ENCODE measurements at places on chromosomes 11 and 22. TPM values are rescaled to one million over a fixed set of nuclear protein-coding genes. Genes with fewer than 3 reads are reported as not detected.

GRCh38 chr11:67499808-67500483 lies 5.2 kb downstream of the PITPNM1 start:
- no peak for DNase-seq

DNA sequence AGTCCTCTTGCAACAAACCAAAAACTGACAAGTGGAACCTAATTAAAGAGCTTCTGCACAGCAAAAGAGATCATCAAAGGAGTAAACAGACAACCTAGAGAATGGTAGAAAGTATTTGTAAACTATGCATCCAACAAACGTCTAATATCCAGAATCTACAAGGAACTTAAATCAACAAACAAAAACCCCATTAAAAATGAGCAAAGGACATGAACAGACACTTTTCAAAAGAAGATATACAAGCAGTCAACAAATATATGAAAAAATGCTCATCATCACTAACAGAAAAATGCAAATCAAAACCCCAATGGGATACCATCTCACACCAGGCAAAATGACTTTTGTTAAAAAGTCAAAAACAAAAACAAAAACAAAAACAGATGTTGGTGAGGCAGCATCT lies 33.7 kb downstream of the ZNF214 start:
- DNase-seq, result no peak

DNA sequence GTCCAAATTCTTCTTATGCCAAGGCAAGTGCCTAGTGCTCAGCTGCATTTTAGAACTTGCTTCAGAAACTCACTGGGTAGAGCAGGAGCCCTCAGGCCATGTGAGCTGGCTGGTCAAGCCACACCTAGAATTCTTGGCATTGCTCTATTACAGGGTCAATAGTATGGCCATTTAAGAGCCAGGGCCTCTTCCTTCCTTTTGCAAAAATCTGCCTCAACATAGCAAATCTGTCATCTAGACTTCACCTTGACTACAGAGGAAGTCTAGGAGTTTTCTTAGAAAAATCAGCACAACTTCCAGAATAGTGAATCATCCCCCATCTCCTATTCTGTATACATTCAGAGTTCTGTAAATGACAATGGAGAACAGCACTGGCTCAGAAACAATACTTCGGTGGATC lies 112.0 kb upstream of the TTC12 start:
- no peak for DNase-seq

GRCh38 chr11:35214226-35214770 lies 75.3 kb downstream of the CD44 start:
- DNase-seq, result no peak

DNA sequence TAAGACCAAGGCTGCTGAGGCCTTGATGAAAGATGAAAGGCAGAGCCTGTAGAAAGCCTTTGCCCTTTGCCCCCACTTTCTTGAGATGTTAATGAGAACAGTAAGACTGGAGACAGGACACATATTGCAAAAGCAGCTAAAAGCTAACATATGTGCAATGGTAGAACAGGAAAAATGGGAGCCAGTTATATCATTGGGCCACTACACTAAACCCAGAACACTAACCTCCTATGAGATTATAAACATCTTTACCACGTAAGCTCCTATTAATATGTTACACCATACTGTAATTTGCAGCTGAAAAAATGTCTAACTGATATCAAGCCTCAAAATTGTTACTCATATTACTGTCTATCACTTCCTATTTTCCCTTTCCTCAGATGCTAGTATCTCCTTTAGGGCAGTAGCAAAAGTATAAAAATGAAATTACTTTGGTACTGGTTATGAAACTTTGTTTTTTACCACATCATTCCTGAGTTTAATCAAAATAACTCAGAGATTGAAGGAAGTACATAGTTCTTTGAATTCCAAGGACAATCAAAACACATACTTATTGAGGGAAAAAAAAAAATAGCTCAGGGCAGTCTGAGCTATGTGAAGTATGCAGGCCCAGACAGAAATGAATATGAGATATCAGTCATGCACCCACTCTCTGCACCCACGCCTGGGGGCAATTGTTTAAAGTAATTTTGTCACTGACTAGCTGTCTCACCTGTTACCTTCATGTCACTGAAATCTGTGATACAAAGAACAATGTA lies 9.1 kb downstream of the HPS5 start:
- no peak for DNase-seq

- DNase-seq, result peak; percentile 58
These were observed 472 bp downstream of the APOA5 start for GRCh38 chr11:116791002-116791812.

- DNase-seq, result peak; percentile 90
These were observed 79.1 kb downstream of the LRRC32 start for GRCh38 chr11:76591416-76591815.

- peak; percentile 36 for DNase-seq
These were observed 12.0 kb downstream of the CSTPP1 start for GRCh38 chr11:46948378-46949131.

DNA sequence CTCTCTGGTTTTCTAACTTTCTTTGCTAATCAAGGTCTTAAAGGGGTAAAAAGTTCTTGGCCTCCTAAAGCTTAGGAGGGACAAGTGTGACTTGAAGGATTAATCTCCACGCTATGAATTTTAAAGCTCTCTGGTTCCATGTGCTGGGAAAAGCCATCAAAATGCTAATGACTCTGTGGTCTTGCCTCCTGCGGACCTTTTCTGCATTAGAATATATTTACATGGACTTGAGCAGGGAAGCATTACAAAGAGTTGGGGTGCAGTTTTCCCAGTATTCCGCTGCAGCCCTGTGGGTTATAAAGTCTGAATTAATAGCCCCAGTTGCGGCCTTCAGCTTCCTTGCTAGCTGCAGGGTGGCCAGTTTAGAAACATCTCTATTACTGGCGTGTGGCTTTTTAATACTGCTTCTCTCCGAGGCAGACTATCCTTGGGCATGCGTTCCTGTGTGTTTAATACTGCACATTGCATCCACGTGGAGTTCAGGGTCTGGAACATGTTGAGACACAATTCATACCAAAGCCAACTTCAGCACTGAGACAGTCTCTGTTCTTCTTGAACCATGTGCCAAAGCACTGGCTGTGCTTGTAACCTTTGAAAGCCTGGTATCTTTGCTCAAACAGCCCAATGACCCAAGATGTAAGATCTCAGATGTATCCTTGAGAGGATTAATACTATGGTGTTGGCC lies 27.3 kb downstream of the TSPAN18 start:
- no peak for DNase-seq

DNA sequence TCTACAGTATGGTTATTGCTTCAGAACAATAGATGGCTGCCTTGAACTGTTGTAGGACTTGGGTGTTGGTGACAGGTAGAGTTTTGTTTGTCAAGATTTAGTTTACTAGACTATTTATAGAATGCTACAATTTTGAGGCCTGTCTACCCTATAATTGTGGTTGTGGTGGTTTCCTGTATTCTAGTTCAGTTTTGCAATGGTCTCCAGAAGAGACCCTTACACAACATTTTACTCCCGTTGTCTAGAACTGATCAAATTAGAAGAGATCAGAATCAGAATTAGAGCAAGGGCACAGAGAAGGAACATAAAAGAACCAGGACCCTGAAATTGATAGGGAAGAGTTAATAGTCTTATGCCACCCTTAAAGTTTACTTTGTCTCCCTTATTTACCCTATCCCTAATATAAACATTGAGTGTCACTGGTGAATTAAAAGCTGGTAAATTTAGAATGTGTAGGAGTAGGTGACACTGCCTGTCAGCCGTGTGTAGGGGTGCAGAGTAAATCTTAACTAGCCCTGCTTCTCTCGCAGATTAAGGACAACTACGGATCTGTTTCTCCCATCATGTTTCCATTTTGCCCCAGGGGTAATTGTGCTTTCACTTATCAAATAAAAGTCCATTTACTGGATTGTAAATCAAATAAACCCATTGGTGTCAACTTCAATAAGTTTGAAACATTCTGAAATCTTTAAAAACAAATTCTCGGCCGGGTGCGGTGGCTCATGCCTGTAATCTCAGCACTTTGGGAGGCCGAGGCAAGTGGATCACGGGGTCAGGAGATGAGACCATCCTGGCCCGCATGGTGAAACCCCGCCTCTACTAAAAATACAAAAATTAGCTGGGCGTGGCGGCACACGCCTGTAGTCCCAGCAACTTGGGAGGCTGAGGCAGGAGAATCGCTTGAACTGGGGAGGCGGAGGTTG lies 10.9 kb upstream of the PHLDB1 start:
- no peak for DNase-seq

- DNase-seq, result no peak
These were observed 18.6 kb downstream of the PICALM start for GRCh38 chr11:86050196-86050709.

Gene FLRT1
- not detected for total RNA-seq

Gene VPREB1
- not detected for total RNA-seq

Gene PANX3
- not detected for total RNA-seq

DNA sequence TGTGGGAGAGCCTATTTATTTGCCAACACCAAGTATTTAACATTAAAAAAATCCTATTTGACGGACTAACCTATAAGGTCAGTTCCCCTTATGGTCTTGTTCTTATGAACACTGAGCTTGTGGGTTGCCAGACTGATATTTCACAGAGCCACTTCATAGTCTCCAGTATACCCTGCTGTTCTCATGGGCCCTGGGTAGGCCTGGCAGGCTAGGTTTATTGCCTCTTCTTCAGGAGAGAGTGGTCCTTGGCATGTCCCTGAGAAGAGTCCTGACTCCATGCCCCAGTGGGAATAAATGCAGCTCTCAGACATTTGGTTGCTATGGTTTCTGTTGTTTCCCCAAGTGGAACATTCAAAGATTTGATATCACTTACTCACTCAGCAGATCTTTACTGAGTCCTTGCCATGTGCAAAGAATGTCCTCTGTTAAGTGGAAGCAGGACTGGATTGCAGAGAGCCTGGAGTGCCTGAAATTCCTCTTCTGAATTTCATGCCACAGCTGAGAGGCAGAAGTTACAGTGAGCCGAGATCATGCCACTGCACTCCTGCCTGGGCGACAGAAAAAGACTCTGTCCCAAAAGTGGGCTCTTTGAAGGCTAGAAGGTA lies 15.7 kb downstream of the SLC5A1 start:
- DNase-seq, result no peak

Gene WNT11
- total RNA-seq, result 7.9 TPM

DNA sequence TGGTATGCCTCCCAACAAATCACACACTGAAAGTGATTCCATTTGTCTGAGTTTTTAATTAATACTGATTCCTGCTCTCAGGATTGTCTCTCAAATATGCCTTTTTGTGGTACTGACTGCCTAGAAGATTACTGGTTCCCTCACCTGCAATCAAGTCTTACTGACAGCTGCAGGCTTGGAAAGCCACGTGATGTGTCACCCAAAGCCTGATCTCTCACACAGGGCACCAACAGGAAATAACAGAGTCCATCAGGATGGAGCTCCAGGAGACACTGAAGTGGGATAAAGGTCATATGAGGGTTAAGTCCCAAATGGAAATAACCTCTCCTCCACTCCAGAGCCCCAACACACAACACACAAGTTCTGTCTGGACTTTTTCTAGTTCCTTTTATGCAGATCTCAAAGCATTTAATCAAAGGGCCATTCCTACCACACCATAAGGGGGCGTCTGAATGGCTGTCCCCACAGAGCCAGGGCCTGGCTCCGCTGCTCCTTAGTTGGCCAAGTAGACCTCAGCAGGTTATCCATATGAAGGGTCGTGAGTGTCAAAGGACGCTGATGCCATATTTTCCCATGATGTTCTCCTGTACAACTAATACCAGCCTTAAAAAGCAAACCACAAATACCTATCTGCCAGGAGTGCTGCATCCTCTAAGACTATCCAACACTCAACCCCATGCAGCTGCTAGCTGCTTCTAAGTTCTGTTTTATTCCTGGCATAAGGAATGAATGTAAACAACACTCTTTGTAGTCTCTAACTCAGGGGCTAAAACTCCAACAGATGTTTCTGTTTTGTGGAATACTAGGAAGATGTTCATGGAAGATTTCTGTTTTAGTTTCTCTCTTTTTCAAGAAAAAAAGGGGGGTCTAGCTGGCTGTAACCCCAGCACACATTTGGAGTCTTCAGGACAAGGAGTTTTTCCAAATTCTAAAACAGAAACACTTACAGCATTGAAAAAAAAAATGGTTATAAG lies 13.0 kb downstream of the SCUBE2 start:
- DNase-seq, result no peak

Gene INS
- not detected for total RNA-seq

- no peak for DNase-seq
These were observed 91.0 kb downstream of the RRM1 start for GRCh38 chr11:4185561-4185960.

GRCh38 chr22:43689356-43689755 lies 122.7 kb downstream of the EFCAB6 start:
- DNase-seq, result no peak

- no peak for DNase-seq
These were observed 35.7 kb upstream of the KLHL35 start for GRCh38 chr11:75468534-75469340.

DNA sequence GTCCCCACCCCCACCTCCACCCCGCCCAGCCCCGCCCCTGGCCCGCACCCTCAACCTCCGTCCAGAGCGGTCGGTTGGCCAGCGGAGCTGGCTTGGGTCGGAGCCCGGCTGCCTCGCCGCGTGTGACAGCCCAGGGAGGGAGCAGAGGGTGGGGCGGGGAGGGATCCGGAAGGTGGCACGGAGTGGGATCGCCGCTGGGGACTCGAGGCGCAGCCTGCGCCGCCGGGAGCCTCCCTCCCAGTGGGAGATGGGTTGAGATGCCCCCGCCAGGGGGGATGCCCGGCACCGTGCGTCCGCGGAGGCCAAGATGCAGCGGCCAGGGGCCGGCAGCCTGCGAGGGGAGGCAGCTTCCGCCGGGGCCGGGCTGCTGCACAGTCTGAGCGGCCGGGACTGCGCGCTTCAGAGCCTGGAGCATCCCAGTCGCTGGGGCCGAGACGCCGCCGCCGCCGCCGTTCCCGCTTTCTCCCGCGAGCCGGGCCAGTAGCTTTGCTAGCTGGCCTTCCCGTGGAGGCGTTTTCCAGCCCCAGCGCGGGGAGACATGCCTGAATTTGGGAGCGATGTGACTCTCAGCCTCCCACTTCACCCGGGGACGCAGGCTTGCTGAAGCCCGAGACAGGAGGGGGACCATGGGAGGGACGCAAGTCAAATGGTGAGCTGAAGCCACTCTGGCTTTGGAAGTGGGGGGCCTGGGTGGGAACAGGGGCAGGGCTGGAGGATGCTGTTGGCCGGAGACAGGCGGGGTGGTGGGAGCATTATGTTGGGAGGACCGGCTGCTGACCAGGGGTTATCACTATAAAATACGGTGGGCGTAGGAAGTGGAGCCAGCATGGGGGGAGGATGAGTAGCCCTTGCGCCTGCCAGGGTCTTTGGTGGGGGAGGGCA lies 40.2 kb downstream of the DIXDC1 start:
- peak; percentile 69 for DNase-seq
